ENCODE measurements at places on chromosomes 6 and 20.
A peak's percentile ranks its signal among the peaks of the same experiment; 100 is the strongest.

GRCh38 chr6:37584654-37585522 is 85.2 kb upstream of the CCDC167 start:
- no peak for DNase-seq

- DNase-seq: no peak
These were observed 23.3 kb downstream of the BAG2 start for GRCh38 chr6:57195457-57195856.

- no peak for DNase-seq
These were observed 135.8 kb upstream of the AFDN start for GRCh38 chr6:167690931-167691330.

DNA sequence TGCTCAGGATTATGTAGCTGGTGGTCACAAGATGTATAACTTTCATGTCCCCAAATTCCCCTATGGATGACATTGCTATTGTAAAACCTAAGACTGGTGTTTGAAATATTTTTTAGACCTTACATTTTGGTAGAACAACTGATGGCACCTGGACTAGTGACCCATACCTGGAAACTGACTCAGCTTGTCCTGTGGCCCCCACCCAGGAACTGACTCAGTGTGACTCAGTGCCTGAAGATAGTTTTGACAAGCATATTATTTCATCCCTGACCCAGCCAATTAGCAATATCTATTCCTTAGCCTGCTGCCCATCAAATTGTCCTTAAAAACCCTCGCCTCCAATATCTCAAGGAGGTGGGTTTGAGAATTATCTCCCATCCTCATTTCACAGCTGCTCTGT is 90.9 kb upstream of the GRIK2 start:
- no peak for DNase-seq

DNA sequence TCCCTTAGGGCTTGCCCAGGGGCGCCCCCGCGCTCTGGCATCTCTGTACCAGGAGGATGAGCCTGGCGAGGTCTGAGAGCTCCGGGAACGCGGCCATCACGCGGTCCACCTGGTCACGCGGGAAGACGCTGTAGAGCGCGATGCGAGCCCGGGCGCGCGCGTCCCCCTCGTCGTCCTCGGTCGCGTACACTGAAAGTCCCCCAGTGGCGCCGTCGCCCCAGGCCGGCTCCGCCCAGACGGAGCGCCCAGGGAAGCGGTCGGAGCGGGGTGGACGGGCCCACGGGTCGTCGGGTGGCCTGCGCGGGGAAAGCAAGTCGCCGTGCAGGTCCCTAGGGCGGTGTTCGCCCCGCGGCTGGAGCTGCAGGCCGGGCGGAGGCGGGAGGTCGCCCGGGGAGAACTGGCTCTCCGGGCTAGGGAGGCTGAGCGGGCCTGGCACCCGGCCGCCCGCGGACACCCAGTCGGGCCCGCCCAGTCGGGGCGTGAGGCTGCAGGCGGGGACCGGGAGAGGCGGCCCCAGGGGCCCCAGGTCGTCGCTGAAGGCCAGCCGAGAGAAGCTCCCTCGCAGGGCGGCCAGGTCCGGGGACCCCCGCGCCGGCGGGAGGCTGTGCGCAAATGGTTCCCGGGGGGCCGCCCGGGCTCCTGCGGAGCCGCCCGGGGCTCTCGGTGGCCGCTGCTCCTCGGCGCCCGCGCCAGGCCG is 34.0 kb downstream of the ZC3H12D start:
- no peak for DNase-seq

- DNase-seq: no peak
These were observed 191.7 kb upstream of the ZNF217 start for GRCh38 chr20:53785320-53785719.

GRCh38 chr20:9503526-9504245 is 10.7 kb upstream of the LAMP5 start:
- peak; percentile 70 for DNase-seq

GRCh38 chr20:2545594-2545993 is 9.2 kb downstream of the TMC2 start:
- no peak for DNase-seq

- peak; percentile 5 for DNase-seq
These were observed 58.3 kb downstream of the SERAC1 start for GRCh38 chr6:158109748-158110147.

- DNase-seq: no peak
These were observed 109.7 kb upstream of the NAA20 start for GRCh38 chr20:19907326-19908056.

- no peak for DNase-seq
These were observed 834.2 kb downstream of the KIF16B start for GRCh38 chr20:15739035-15739434.

All from stromal cell of bone marrow (primary cell).